Left hindlimb (tissue), 1 donor: ENCODE measurements at places on chromosomes 11 and 22.

GRCh38 chr11:130634961-130635473 is 186.6 kb downstream of the ADAMTS15 start:
- DNase-seq = no peak

DNA sequence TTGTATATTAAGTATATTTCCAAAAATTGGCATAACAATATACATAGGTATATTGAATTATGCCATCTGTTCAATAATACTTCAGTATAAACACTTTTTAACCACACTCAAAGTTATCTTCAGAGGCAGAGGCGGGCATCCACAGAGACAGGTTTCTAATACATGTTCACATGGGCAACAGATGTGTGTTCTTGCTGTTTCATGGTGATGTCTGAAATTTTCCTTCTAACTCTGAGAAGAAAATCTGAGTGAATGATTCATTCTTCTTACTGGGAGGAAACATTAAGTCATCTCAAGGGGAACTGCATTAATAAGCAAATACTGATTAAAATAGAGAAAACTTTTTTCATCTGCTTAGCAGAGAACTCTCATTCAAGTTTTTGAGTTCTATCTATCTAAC is 1074.5 kb downstream of the LRRC4C start:
- no peak for DNase-seq

- no peak for DNase-seq
These were observed 10.6 kb downstream of the LTBP3 start for GRCh38 chr11:65547446-65548125.

DNA sequence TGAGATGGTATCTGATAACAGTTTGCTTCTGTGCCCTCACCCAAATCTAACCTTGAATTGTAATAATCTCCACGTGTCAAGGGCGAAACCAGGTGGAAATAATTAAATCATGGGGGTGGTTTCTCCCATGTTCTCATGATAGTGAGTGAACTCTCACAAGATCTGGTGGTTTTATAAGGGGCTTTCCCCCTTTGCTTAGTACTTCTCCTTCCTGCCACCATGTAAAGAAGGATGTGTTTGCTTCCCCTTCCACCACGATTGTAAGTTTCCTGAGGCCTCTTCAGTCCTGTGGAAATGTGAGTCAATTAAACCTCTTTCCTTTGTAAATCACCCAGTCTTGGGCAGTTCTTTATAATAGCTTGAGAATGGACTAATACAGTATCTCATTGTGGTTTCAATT is 8.5 kb upstream of the OVCH2 start:
- no peak for DNase-seq

DNA sequence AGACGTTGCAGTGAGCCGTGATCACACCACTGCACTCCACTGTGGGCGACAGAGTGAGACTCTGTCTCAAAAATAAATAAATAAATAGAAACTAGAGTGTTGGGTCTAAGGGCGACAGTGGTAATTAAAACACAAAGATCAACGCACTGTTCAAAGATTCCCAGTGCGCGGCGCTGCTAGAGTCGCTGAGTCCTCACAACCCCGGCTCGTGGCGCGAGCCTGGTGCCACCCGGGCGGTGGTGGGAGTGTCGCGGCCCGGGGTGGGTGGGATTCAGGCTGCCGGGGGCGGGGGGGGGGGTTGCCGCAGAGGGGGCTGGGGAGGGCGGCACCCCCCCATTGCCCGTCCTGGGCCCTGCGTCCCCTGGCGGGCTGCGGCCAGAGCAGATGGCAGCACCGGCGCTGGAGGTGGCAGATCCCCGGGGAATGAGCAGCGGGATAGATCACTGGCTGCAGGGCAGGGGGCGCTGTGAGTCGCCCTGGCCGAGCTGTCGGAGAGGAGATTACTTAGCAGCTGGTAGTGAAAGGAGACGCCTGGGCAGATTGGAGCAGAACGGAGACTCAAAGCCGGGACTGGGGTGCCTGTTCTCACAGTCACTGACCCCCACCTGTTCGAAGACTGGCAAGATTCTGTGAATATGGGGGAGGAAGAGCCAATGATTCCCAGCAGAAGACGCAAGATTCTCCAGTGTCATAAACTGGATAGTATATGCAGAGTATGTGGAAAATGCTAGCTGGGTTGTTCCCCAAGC is 30.2 kb upstream of the APOBEC3A start:
- peak; percentile 66 for DNase-seq

- no peak for DNase-seq
These were observed 1.4 kb upstream of the CREB3L1 start for GRCh38 chr11:46275964-46276641.

DNA sequence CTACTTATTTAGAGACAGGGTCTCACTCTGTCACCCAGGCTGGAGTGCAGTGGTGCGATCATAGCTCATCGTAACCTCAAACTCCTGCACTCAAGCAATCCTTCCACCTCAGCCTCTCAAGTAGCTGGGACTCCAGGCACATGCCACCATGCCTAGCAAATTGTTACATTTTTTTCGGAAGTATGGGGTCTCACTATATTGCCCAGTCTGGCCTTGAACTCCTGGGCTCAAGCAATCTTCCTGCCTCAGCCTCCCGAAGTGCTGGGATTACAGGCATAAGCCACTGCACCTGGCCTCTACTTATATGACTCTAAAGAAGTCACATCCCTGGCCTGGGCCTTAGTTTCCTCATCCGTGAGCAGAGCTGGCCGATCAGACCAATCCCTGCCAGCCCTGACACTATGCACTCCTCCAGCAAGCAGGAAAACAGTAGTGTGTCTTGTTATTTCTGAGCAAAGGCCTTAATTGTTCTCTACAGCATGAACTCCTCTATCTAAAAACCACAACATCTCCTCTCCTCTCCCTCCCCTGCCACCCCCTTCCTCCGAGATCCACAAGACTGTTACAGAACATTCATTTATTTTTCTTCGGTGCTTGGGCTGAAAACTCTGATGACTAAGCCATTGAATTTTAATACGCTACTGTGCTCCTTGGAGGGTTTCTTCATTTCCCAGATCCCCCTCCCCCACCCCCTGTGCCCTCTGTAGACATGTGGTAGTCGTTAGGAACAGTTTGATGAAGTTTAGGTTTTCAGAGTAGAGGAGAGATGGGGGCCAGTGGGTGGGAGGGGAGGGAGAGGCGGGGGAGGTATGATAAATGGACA is 91.5 kb downstream of the ABTB2 start:
- peak; percentile 86 for DNase-seq

DNA sequence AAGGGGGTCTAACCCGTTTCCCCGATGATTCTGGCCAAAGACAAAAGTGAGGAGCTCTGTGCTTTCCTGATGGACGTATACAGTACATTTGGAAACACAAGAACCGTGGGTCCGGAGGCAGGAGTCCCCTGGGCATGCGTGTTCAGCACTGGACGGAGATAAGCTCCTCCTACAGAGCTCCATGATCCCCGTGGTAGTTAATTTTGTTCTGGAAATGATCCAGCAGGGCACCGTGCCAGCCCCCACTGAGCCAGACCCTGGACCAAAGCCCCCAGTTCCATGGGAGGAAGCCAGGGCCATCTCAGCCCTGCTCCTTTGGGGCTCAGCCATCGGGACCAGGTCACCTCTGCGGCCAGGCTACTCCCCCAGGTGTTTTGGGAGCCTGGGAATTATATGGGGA is 83.3 kb downstream of the TRMU start:
- no peak for DNase-seq

DNA sequence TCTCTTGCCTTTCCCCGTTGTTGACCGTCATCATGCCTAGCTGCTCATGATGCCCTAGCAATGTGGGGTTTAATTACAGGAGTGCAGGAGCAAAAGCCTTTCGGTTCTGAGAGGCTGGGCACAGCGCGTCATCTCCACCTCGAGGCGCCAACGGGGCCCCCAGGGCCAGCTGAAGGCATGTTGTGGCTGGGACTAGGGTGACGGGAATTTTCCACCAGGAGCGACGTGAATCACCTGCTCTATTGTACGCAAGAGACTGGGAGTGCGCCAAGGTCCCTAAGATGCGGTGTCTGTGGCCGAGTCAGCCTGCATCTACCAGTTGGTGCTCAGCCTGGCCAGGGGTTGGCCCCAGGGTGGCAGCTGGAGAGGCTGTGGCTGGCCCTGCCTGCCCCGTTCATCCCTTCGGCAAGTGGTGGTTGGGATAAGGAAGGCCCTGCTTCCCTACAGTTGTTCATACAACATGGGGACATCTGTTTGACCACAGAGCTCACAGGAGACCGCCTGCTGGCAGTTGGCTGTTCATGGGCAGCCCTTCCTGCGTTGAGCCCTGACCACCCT is 1175.6 kb downstream of the BRD1 start:
- DNase-seq = no peak

- DNase-seq = no peak
These were observed 13.4 kb downstream of the NFAM1 start for GRCh38 chr22:42418811-42419242.

- no peak for DNase-seq
These were observed 61.8 kb downstream of the FBLN1 start for GRCh38 chr22:45564349-45565030.

DNA sequence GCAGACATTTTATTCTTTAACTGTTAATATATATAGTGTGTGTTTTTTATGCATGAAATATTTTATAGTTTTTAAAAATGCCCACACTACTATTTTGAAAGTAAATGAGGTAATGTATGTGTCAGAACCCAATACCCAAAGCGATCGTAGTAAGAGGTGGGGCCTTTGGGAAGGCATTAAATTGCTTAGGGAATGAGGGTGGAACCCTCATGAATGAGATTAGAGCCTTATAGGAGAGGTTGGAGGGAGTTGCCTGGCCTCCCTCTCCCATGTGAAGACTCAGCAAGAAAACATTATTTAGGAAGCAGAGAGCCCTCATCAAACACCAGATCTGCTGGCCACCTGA is 11.1 kb downstream of the KLHL35 start:
- DNase-seq = no peak

DNA sequence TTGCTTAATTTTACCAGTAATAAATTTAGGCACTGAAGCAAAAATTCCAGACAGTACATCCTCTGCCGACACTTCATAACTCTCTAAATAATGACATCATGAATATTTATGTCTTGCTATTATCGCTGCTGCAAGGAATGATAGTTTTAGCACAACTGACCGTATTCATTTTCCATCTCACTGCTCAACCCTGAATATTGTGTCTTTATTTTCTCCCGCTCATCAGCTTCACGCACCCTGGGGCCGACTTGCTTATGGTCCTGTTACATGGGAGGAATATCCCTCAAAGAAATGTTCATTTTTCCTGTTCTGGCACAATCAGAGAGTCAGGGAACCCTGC is 33.3 kb downstream of the SLN start:
- DNase-seq = no peak

- no peak for DNase-seq
These were observed 3.4 kb downstream of the SPTBN2 start for GRCh38 chr11:66725647-66726046.

DNA sequence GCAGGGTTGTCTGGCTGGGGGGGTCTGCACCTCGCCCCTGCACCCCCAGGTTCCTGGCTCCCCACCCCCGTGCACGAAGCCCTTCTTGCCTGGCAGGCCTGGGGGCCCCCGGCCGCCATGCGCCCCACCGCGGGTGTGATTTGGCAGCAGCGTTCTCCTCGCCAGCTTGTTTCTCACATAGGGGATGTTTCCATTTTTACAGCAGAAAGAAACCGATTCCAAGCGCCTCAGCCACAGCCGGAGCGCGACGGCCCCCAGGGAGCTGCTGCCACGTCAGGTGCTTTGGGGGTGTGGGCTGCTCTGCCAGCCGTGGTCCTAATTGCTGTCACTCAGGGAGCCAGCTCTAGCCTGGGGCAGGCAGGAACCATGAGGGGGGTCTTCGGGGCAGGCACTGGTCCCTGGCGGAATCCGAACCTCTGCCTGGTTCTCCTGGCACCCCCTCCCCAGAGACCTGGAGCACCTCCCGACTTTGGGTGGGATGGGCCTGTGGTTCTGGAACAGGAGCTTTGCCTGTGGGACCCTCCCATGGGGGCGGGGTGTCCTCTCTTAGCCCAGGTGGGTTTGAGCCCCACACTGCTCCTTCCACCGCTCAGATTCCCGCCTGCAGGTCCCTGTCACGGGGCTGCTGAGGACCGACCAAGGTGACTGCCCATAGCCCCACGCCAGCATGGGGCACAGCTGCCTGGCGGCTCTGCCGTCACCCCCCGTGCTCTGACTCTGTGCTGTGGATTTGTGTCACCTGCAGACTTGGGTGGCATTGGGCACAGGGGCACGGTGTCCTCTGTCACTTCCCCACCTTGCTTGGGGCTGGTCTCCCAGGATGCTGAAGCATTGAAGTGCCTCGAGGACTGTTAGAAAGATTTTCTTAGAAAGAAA is 54.0 kb downstream of the RTN4R start:
- no peak for DNase-seq

DNA sequence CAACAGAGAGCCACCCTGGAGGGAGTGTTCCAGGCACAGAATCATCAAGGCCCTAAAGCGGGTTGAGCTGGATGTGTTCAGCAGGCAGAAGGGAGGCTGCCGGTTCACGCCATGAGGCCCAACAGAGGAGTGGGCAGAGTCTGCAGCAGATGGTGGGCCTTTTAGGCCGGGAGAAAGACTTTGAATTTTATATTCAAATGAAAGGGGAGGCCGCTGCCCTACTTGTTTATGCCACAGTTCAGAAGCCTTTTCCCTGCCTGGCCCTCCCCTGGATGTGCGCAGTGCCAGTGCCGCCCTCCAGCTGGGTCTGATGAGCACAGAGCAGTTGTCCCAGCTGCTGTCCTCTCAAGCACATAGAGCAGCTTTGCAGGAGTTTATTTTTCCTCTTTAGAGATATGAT is 46.9 kb upstream of the TTC12 start:
- DNase-seq = no peak

- no peak for DNase-seq
These were observed 32.1 kb upstream of the PCF11 start for GRCh38 chr11:83124636-83125424.

DNA sequence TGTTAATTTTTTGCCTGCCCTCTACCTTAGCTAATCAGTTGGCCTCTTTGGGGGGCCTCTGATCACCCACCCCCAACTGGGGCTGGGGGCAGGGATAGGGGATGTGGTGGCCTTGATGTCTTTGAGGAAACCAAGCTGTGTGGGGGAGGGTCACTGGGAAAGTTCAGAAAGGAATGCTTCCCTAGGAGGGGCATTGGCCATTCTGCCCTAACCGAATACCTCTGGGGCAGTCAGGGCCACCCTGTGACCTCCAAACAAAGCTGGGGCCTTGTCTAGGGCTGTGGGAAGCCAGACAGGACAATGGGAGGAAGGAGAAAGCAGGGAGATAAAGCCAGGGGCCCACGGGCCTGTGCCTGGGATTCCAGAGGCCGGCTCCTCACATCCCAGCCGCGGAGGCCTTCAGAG is 97.5 kb downstream of the TSPAN18 start:
- DNase-seq = no peak

- no peak for DNase-seq
These were observed 69.0 kb downstream of the UBASH3B start for GRCh38 chr11:122724520-122724919.

GRCh38 chr11:72179049-72179803 is 12.7 kb upstream of the FOLR1 start:
- no peak for DNase-seq

DNA sequence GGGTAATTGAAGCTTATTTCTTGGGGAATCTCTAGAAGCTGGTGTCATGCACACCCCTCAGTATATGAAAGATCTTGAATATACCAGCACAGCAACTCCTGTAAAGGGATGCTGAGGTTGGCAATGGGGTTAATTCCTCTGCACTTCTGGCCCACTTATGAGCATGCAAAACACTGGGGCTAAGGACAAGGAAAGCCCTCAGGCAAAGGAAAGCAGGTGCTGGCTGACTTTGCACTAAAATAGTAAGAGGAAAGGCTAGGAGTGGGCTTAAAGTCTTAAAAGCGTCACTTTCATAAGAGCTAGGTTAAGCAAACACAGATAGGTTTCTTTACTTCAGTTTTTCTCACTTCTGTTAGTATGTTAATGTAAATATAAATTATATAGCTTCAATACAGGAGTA is 572.6 kb upstream of the LUZP2 start:
- no peak for DNase-seq

- DNase-seq = no peak
These were observed 29.7 kb upstream of the TIMP3 start for GRCh38 chr22:32771756-32772155.

GRCh38 chr22:30870451-30871345 is 97.9 kb downstream of the MORC2 start:
- no peak for DNase-seq
